Activated T-cell treated with anti-CD3 and anti-CD28 coated beads, Interleukin-2, amount 50 U/mL, for 72 hours (primary cell): ENCODE measurements at places on chromosomes 4 and X. TPM values are rescaled to one million over a fixed set of nuclear protein-coding genes. Genes with fewer than 3 reads are reported as not detected.

Gene SFRP2
- not detected for total RNA-seq

Gene CT45A1
- total RNA-seq = not detected

Gene SLC4A4
- 0.26 TPM for total RNA-seq

Gene GAGE13
- total RNA-seq = not detected

Gene ADH1C
- total RNA-seq = not detected

- DNase-seq = no peak
- peaks cover 30% of the 10 kb centered on the region for H3K27me3 ChIP-seq
- H3K27ac ChIP-seq = no peak overlapping the region
- H3K36me3 ChIP-seq = no peaks in the 10 kb centered on the region
- H3K4me1 ChIP-seq = no peaks in the 10 kb centered on the region
- no peak overlapping the region for H3K4me3 ChIP-seq
Observed at GRCh38 chrX:112803060-112803459, 37.6 kb downstream of the AMOT start.

GRCh38 chr4:36313301-36313700, 31.9 kb downstream of the DTHD1 start:
- peaks cover 72% of the 10 kb centered on the region for H3K4me1 ChIP-seq
- DNase-seq = no peak
- H3K36me3 ChIP-seq = peaks cover 2% of the 10 kb centered on the region
- no peaks in the 10 kb centered on the region for H3K27me3 ChIP-seq
- H3K27ac ChIP-seq = peak overlapping the region; percentile 67

GRCh38 chr4:16988814-16989213, 90.4 kb upstream of the LDB2 start:
- no peak overlapping the region for H3K27ac ChIP-seq
- H3K36me3 ChIP-seq = no peaks in the 10 kb centered on the region
- H3K4me1 ChIP-seq = no peaks in the 10 kb centered on the region

DNA sequence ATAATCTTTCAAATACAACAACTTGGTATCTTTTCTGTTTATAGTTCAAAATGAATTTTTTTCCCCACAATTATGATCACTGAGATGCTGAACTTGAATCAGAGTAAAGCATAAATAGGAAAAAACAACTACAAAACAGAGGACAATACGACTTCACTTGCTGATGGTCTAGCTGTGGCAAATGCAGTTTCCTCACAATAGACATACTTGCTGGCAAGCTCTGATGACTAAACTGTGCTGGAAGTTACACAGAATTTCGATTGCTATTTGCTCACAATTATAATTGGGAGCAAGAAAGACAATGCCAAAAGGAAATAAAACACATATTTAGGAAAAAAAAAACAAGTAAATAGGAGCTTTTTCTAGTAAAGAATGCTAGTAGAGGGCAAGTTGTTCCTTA, 14.7 kb downstream of the VEGFC start:
- no peaks in the 10 kb centered on the region for H3K36me3 ChIP-seq
- no peak overlapping the region for H3K27ac ChIP-seq
- no peaks in the 10 kb centered on the region for H3K4me1 ChIP-seq
- H3K4me3 ChIP-seq = no peak overlapping the region
- DNase-seq = no peak

- H3K27ac ChIP-seq = no peak overlapping the region
- H3K36me3 ChIP-seq = peaks cover 4% of the 10 kb centered on the region
- no peak for DNase-seq
- H3K27me3 ChIP-seq = peaks cover 29% of the 10 kb centered on the region
Observed at GRCh38 chrX:44080083-44080482, 106.9 kb upstream of the NDP start.

DNA sequence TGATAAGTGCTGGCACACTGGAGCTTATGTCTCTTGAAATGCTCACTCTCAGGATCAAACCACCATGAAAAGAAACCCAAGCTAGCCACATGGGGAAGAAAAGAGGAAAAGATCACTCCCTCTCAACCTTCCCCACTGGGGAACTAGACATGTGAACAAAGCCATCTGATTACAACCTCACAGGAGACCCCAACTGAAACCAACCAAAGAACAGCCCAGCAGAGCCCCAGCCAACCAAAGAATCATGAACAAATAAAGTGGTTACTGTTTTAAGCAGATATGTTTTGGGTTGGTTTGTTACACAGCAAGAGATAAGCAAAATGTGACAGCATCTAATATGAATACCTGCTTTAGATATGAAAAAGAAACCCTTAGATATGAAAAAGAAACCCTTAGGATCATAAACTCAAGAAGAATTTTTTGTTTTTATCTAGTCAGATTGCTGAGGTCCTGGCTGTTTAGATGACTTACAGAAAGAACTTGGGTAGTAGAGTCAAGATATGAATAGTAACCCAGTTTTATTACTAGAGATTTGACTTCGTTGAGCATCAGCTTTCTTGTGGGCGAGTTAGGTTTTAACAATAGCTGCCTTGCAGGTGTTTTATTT, 23.7 kb upstream of the TLR7 start:
- peak overlapping the region; percentile 79 for H3K27ac ChIP-seq
- no peak for DNase-seq
- H3K4me3 ChIP-seq = peak overlapping the region; percentile 68
- H3K4me1 ChIP-seq = peaks cover 12% of the 10 kb centered on the region
- no peaks in the 10 kb centered on the region for H3K36me3 ChIP-seq

DNA sequence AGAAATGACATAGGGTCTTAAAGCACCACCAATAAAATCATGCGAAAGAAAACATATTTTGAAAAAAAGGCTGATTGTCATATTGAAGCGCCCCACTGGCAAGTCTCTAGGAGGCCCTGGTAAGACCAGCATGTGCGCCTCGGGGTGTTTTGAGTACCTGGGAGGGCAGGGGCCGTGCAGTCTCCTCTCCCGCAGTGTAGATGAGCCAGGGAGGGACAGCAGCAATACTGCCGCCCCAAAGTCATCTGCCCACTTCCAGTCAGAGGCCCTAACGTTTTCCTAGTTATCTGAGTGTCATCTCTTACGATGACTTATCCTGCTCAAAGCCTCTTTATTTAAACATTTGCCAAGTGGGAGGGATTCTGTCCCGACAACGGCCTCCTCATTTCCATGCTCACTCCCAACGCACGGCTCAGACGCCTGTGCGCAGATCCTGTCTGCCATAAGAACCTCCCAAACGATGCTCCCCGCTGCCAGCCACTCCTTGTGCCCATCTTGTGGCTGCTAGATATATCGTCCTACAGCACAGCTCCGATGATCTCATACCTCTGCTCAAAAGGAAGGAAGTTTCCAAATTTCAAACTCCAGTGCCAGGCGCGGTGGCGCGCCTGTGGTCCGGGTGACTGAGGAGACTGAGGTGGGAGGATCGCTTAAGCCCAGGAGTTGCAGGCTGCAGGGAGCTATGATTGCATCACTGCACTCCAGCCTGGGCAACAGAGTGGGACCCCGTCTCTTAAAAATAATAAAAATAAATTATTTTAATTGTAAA, 17.2 kb upstream of the SCRG1 start:
- no peaks in the 10 kb centered on the region for H3K36me3 ChIP-seq
- no peak overlapping the region for H3K27ac ChIP-seq
- no peak for DNase-seq
- H3K4me1 ChIP-seq = no peaks in the 10 kb centered on the region
- H3K4me3 ChIP-seq = no peak overlapping the region

GRCh38 chr4:169220854-169221411, 49.8 kb downstream of the SH3RF1 start:
- H3K27ac ChIP-seq = no peak overlapping the region
- H3K4me1 ChIP-seq = no peaks in the 10 kb centered on the region
- H3K36me3 ChIP-seq = no peaks in the 10 kb centered on the region
- peaks cover 5% of the 10 kb centered on the region for H3K27me3 ChIP-seq
- no peak overlapping the region for H3K4me3 ChIP-seq

GRCh38 chr4:24778464-24779225, 16.7 kb upstream of the SOD3 start:
- no peaks in the 10 kb centered on the region for H3K4me1 ChIP-seq
- DNase-seq = no peak
- no peak overlapping the region for H3K27ac ChIP-seq
- H3K27me3 ChIP-seq = no peaks in the 10 kb centered on the region

- H3K36me3 ChIP-seq = no peaks in the 10 kb centered on the region
- peaks cover 22% of the 10 kb centered on the region for H3K27me3 ChIP-seq
- no peak for DNase-seq
- H3K4me3 ChIP-seq = no peak overlapping the region
Observed at GRCh38 chrX:151703487-151703886, 8.2 kb downstream of the PRRG3 start.

- no peaks in the 10 kb centered on the region for H3K4me1 ChIP-seq
- H3K27ac ChIP-seq = no peak overlapping the region
- no peak for DNase-seq
- H3K36me3 ChIP-seq = no peaks in the 10 kb centered on the region
- H3K27me3 ChIP-seq = peaks cover 7% of the 10 kb centered on the region
Observed at GRCh38 chrX:18448416-18448815, 23.0 kb downstream of the CDKL5 start.

DNA sequence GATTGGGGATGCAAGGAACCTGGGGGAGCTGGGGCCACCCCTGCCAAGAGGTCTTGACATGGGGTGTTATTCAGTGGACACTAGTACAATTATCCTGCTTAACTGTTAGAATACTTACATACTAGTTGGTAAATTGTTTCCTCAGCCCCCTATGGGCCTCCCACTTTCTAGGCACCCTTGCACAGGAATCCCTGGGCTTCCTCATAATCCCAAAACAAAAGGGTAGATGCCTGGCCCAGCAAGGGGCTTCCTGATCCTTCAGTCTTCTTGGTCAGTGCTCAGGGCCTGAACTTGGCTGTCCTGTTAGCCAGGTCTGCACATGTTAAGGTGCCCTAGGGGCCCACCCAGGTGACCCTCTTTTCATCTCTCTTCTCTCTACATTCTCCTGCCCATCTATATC, 48.7 kb upstream of the MSX1 start:
- H3K27ac ChIP-seq = no peak overlapping the region
- peaks cover 26% of the 10 kb centered on the region for H3K27me3 ChIP-seq
- no peak for DNase-seq
- no peak overlapping the region for H3K4me3 ChIP-seq

DNA sequence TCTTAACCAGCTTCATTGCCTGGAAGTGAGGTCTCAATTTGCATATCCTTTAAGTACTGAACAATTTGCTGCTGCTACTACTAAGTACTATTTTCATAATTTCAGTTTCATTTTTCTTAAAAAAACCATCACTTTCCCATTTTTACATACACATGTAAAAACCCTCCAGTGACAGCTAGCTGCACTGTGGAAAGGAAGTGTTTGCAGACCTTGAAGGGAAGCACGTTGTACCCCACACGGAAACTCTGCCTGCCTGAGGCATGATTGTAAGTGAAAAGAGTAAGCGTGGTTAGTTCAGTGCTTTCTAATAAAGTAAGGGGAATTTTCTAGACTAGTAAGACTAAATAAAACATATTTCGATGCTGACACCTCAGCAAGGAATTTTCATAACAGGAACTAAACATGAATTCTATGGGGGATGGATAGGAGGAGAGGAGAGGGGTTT, 103.6 kb downstream of the RAPGEF2 start:
- H3K4me3 ChIP-seq = peak overlapping the region; percentile 81
- peak; percentile 51 for DNase-seq
- H3K4me1 ChIP-seq = peaks cover 57% of the 10 kb centered on the region
- no peaks in the 10 kb centered on the region for H3K27me3 ChIP-seq
- peaks cover 3% of the 10 kb centered on the region for H3K36me3 ChIP-seq
- H3K27ac ChIP-seq = peak overlapping the region; percentile 94
